ENCODE measurements at places on chromosomes 13 and 19.

GRCh38 chr19:35140962-35141836 lies 1.9 kb upstream of the FXYD7 start:
- DNase-seq: peak; percentile 98

DNA sequence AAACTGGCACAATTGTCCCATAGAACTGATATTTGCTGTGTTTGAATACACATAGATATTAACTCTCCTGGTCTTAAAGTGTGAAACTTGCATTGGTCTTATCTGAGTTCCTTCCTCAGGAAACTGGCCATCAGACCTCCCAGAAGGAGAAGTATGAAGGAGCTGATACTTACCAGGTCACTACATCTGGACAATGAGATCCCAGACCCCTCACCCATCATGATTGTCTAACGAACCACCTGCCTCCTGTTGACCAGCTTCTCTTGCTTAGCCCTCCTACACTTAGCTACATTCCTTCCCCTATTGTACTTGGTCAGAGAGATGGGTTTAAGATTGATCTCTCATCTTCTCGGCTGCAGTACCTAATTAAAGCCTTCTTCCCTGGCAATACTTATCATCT lies 413.3 kb downstream of the KCTD12 start:
- DNase-seq: no peak

- DNase-seq: peak; percentile 57
Observed at GRCh38 chr13:48156466-48156865, 61.6 kb upstream of the MED4 start.

DNA sequence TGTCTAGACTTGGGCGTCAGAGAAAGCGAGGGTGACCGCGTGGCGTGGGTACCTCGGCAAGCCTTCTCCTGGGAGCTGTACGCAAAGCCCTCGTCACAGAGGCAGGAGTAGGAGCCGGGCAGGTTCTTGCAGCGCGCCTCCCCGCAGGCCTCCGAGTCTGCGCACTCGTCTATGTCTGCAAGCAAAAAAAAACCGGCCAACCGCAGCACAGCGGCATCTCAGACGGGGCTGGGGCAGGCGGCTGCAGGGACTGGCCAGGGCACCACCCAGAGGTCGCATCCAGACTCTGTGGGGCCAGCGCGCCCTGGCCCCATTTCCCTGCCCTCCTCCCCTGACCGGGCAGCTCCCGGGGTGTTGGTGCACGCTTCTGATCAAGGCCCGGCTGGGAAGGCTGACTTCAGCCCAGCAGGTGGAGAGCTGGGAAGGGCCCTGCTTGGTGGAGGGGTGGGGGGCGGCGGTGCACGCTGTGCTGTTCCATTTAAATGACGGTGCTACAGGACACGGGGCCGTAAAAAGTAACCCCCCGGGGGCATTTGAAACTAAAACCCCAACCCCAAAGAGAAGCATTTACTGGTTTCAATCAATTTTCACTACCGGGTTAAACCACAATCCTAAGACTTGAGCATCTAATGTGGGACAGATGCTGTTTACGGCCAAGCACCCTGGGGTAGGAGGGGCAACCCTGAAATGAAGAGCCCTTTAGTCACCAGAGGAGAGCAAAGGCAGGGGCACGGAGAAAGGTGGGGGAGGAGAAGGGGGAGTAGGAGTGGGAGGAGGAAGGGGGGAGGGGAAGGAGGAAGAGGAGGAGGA lies 28.2 kb downstream of the GAS6 start:
- no peak for DNase-seq

GRCh38 chr13:23817830-23818229 lies 71.4 kb downstream of the MIPEP start:
- no peak for DNase-seq

GRCh38 chr13:110337247-110337646 lies 30.2 kb downstream of the COL4A2 start:
- DNase-seq: no peak

DNA sequence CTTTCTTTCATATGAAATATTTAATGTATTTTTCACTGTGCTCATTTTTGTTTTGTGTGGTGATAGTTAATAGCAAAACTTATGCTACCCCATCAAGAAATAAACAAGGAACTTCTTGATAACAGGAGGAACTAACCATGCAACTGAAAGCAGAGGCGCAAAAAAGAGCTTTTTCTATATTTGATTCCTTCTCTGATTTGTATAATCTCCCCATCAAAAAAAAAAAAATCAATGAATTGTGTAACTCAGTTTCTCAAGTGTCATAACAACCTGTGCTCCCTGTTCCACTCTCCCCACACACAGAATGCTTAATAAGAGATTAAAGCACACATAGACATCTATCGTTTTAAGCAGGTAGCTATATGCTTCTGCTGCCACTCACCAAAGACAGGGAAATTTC lies 67.3 kb upstream of the MED4 start:
- no peak for DNase-seq
